ENCODE measurements at places on chromosomes 3 and 15.

- peak; percentile 53 for DNase-seq
Observed at GRCh38 chr3:13513913-13514517, 33.9 kb downstream of the HDAC11 start.

DNA sequence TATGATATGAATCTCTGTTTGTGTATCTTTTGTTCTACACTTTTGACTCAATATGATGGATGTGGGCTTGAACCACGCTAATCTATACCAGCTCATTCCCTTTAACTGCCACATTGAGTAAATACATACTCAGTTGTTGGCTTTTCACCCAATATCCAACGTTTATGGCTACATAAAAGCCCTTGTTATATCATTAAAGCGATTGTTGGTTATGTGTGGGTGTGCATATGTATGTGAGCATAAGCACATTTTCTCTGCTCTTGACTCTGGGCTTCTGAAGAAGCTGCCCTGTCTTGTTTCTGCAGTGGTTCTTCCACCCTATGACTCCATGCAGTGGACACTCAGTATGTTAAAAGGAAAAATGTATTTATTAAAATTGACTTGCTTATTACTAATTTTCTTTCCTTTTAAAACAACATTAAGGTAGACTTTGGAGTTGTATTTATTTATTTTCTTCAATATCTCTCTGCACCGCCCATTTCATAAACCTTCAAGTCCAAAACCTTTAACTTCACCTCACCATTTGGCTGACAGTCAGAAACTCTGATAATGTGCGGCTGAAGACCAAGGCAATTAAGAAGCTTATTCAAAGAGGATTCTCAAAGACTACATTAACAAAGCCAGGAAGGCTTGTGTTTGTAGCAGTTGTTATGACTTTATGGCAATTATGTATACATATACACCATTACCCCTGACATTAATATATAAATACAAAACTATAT is 156.1 kb downstream of the THRB start:
- DNase-seq = no peak

GRCh38 chr3:66629150-66629981 is 128.5 kb upstream of the LRIG1 start:
- no peak for DNase-seq

- no peak for DNase-seq
Observed at GRCh38 chr3:146130881-146131371, 30.1 kb downstream of the PLOD2 start.

GRCh38 chr15:67184208-67184925 is 70.1 kb downstream of the AAGAB start:
- DNase-seq = no peak

- no peak for DNase-seq
Observed at GRCh38 chr3:187256051-187256616, 35.4 kb downstream of the MASP1 start.

DNA sequence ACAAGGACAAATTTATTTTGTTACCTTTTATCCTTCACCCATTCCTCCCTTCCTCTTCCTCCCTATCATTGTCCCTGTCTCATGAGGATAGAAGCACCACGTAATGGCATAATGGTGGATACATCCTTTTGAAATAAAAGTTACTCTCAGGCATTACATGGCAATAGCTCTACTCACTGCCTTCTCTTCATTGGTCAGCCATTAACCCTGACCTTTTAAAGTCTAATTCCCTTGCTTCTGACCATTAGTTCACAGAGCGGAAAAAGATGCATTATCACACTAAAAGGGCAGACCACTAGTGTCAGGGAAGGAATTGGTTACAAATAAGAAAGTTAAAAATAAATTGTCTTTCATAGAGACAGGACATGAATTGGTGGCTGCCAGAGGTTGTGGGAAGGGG is 54.6 kb upstream of the EIF1B start:
- no peak for DNase-seq

DNA sequence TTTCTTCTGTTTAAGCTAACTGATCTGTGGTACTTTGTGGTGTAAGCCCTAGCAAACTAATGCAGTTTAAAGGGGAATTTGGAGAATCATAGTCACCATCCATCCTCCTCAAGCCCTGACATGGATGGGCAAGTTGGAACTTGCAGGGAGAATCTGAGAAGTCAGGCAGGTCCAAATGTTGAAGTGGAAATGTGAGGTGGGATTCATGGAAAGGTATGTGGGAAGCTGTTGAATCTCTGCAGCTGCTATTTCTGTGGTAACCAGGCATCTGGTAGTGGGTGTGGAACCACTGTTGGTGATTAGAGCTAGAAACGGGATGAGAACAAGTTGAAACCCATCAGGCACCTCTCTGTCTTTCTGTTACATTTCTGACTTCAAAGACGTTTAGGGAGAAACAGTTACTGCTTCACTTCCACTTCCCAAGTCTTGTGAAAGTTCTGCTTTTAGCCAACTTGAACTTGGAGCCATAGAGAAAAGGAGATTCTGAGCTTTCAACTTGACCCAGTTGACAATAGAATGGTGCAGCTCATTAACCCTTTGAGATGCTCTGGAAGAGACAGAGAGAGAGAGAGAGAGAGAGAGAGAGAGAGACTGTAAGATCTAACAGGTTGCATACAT is 38.1 kb upstream of the NMNAT3 start:
- no peak for DNase-seq

DNA sequence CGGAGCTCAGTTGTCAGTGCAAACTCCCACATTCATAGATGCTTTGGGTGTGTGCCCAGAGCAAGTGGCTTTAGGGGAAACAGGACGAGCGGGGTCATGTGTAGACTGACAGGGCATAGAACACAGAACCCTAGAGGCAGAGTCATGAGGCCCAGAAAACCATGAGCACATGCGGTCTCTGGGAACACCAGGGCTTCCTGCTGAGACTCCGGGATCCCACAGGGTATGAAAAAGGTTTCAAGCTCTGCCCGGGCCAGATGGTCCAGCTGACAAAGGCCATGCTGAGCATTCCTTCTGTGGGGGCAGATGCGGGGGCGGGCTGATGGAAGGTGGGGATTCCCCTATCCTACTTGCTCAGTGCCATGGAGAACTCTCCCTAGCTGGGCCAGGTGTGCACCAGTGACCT is 44.8 kb downstream of the ROPN1B start:
- DNase-seq = no peak

DNA sequence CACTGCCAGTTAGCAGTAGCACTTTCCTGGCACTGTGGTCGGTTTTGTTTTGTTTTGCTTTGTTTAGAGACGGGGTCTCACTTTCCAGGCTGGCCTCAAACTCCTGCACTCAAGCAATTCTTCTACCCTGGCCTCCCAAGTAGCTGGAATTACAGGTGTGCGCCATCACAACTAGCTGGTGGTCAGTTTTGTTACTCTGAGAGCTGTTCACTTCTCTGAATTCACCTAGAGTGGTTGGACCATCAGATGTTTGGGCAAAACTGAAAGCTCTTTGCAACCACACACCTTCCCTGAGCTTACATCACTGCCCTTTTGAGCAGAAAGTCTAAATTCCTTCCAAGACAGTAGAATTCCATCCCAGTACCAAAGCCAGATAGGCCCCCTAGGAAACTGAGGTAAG is 22.6 kb downstream of the CLDN18 start:
- no peak for DNase-seq

- no peak for DNase-seq
Observed at GRCh38 chr3:112010636-112011035, 11.9 kb downstream of the TAGLN3 start.

GRCh38 chr15:22919171-22919570 is 61.0 kb downstream of the CYFIP1 start:
- no peak for DNase-seq

DNA sequence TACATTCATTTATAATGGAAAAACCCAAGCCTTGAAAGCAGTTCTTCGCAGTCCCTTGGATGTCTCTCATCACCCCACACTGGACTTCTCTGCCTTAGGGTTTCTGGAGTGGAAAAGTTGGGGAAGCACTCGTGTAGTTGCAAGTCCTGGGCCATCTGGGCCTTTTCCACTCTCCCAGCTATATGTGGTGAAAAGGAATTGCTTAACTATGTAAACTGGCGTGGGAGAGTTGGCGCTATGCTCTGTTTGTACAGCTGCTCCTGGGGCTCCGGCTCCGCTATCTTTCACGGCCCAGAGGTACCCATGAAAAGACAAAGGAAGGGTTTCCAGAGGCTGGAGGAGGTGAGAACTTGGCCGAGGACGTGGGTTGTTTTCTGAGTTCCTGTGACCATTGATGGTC is 81.1 kb upstream of the MYZAP start:
- no peak for DNase-seq

DNA sequence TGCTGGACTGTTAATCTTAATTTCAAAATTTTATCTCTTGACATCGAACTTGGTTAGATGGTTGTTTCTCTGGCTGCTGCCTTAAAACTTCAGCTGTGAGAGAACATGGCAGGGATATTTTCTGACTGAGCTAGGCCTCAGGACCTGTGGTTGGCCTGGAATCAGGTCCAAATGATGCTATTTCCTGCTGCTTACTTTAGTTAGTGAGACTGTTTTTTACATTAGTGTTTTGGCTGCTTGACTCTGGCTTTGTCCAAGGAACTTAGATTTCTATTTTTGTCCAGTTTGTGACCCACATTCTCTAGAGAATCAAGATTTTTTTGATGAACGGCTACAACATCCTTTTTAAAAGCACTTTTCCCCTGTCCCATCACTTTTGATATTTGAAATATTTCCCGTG is 497.9 kb upstream of the SGO1 start:
- DNase-seq = peak; percentile 66

DNA sequence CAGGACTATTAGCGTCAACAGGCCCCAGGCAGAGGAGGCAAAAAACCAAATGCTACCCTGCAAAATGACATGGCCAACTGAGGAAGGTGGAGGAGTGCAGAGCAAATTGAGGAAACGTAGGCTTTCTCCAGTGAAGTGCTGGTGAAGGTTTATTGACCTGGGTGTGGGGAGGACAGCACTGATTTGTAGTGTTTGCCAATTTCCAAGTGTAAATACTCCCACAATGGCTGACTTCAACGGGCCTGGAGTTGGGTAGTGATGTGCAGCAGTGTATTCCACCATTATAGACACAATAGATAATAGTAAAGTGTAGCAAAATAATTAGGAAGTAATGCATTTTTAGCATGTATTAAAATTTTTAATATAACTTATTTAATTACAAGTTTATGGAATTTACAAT is 32.2 kb upstream of the TPM1 start:
- no peak for DNase-seq

DNA sequence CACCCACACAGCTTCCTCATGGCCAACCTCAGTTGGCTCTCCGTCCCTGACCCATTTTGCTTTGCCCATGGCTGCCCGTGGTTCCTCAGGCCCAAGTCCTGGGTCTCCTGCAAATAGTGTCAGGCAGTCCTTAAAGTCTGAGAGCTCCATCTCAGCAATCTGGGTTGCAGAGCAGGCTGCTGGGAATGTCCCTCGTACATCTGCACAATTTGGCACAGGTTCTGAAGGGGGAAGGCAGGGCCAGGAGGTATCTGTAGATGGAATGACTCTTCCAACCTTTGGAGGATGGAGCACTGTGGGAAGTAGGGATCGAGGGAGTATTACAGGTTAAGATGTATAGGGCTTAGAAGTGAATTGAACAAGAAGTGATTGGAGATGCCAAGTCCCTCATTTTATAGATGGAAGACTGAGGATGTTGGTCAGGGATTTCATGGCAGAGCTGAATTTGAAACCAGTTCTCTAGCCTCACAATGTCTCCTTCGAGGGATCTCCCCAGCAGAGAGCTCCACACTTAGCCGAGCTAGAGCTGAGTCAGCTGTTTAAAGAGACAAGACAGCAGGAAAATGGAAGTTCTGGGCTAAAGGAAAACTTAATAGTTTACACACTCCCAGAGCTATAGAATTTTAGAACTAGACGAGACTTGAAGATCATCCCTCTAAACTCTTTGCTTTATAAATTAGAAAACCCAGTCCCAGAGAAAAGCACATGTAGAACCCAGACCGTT is 9.2 kb downstream of the CKMT1A start:
- no peak for DNase-seq

DNA sequence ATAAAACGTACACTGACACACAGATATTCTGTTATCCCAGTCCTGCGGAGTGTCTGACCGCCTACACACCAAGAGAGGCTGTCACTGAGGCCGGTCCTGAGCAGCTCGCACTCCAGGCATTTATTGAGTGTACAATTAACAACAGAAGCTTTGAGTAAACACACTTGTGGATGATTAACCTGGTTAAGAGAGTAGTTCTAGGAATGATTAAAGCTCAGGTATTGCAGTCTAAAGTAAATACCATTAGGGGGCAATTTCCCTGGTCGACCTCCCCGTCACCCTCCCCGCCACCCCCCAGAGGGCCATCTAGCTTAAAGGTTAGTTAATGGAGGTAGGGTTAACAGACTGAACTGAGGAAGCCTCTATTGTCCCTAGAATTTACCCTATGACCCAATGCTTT is 1278.5 kb downstream of the NSUN3 start:
- DNase-seq = no peak

DNA sequence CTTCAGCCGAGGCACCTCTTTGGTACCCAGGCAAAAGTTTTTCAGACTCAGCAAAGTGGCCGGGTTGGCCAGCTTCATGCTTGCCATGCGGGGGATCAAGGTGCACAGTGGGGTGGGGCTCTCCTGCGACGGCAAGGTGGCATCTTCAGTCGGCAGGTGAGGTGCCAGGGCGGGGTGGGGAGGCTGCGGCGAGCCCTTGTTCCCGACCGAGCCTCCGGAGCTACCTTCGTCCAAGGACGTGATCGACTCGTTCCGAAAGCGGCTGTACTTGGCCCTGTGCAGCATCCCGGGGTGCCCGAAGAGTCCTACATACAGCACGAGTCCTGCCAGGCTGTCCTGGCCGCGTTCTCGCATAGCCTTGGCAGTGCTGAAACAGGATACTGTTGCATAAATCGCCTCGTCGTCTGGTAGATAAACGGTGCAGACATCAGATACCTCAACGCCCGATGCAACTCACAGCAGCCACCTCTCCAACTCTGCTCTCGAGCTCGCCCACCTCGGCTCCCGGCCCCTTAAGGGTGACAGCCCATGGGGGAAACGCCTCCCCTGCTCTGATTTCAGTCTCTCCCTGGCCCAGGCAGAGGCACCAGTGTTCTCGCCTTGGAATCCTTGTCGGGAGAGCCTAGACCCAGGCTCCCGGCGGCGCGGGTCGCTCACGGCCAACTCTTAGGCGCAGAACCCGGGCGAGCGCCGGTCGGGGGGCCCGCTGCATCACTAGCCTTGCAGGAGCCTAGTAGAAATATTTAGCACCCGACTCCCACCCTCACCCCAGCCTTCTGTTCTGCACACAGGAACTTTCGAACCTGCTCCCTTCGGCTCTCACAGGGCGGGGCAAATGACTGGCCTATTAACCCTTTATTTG is 826 bp downstream of the SHC4 start:
- DNase-seq = peak; percentile 45

- no peak for DNase-seq
Observed at GRCh38 chr3:16118396-16118795, 56.1 kb upstream of the GALNT15 start.

GRCh38 chr3:171809611-171809860 is 747 bp downstream of the PLD1 start:
- DNase-seq = no peak

DNA sequence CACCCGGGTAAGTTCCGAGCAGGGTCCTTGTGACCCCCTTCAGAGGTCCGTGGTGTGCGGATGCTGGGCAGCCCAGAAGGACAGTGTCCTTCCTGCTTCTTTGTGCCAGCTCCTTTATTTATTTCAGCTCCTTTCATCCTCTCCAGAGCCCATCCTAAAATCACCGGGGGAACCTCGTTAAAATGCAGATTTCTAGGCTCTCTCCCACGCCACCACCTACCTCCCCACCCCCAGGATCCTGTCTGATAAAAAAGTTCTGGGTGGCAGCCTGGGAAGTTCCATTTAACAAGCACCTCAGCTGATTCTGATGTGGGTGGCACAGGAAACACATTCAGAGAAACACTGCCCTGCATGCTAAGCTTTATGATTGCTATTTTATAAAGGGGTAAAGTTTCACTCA is 12.5 kb upstream of the IGF1R start:
- DNase-seq = no peak

- peak; percentile 35 for DNase-seq
Observed at GRCh38 chr15:49238342-49238741, 68.3 kb downstream of the GALK2 start.
